ENCODE measurements at places on chromosomes 16 and 17. TPM values are rescaled to one million over a fixed set of nuclear protein-coding genes. Genes with fewer than 3 reads are reported as not detected.

ABCC11 gene
- polyA plus RNA-seq, result 0.08 TPM

CPSF4L gene
- not detected for polyA plus RNA-seq

COG8 gene
- polyA plus RNA-seq, result 13.5 TPM

ELMO3 gene
- 23.7 TPM for polyA plus RNA-seq

ABCC6 gene
- polyA plus RNA-seq, result 0.31 TPM

DNAAF1 gene
- 0.39 TPM for polyA plus RNA-seq

MFSD6L gene
- polyA plus RNA-seq, result 0.75 TPM

NXPH3 gene
- 0.69 TPM for polyA plus RNA-seq

HSPB9 gene
- 0.04 TPM for polyA plus RNA-seq

TBC1D3G gene
- not detected for polyA plus RNA-seq

VAT1L gene
- 0.13 TPM for polyA plus RNA-seq

TCAP gene
- 0.88 TPM for polyA plus RNA-seq

TERB1 gene
- not detected for polyA plus RNA-seq

MED31 gene
- 34.6 TPM for polyA plus RNA-seq

FSCN2 gene
- 2.0 TPM for polyA plus RNA-seq

NPW gene
- polyA plus RNA-seq, result 0.53 TPM

MCRIP1 gene
- 32.3 TPM for polyA plus RNA-seq

SDR42E2 gene
- not detected for polyA plus RNA-seq

TMEM235 gene
- polyA plus RNA-seq, result not detected

CDH1 gene
- polyA plus RNA-seq, result 96.6 TPM

NGFR gene
- 2.0 TPM for polyA plus RNA-seq

CNTNAP1 gene
- polyA plus RNA-seq, result 1.5 TPM

CSF3 gene
- polyA plus RNA-seq, result 0.29 TPM

CACNG4 gene
- polyA plus RNA-seq, result 0.18 TPM

CD300LD gene
- not detected for polyA plus RNA-seq

SPATA22 gene
- not detected for polyA plus RNA-seq

TMEM88 gene
- polyA plus RNA-seq, result 8.7 TPM
